Suprapubic skin (tissue), 4 donors: ENCODE measurements at places on chromosomes 7 and 10.

- no peak for DNase-seq
Measured at GRCh38 chr7:47367369-47367768, 214.5 kb downstream of the TNS3 start.

GRCh38 chr10:98608411-98608810 is 161.7 kb upstream of the HPS1 start:
- DNase-seq, result no peak

GRCh38 chr10:118139321-118139720 is 92.6 kb upstream of the RAB11FIP2 start:
- no peak for DNase-seq

DNA sequence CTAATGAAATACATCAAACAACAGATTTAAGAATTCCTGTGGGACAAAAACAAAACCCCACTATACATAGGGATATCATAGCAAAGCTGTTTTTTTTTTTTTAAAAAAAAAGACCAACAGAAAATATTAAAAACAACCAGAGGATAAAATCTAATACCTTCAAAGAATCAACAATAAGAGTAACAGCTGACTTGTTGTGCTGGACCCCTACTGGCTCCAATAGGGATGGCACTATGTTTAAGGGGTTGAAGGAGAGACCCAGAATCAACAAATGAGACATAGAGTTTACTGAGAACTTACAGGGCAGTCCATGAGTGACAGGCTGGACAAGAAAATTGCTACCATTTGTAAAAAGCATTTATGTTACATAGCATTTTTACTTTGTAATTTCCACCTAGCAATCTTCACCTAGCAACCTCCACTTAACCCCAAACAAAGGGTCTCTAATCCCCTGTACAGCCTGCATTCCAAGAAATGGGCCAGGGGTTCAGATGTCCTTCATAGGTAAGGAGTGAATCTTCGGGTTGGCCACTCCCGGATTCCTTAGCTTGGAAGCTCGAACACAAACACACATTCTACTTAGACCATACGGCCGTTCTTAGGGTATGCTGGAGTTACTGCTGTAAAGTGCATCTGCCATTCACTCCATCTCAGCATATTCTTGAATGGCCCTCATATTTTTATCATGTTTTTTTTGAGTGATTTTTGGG is 25.8 kb downstream of the ASZ1 start:
- DNase-seq, result no peak
